ENCODE measurements at places on chromosomes 12 and 14.

- DNase-seq = peak; percentile 67
These were observed at the start of gene PGF for GRCh38 chr14:74955229-74956026. Gene PGF, minus strand, starts transcription at chr14:74955597. Its CDS starts 355 bp downstream, at chr14:74955242.

DNA sequence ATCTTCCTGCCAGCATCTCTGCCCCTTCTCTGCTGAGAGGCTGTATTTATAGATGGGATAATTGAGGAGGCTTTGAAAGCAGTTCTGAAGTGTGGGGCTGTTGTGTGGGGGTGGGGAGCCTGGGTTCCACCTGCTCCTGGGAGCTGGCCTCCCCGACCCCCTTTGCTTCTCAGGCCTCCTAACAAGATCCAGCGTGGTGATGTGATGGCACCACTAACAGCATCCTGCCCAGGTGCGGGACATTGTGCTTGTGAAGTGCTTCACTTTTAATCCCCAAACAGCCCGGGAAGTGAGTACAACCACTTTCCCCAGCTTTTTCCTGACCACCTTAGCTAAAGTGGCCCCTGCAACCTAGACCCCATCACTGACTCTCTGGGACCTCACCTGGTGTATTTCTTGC lies 95.1 kb upstream of the NRXN3 start:
- DNase-seq = no peak

DNA sequence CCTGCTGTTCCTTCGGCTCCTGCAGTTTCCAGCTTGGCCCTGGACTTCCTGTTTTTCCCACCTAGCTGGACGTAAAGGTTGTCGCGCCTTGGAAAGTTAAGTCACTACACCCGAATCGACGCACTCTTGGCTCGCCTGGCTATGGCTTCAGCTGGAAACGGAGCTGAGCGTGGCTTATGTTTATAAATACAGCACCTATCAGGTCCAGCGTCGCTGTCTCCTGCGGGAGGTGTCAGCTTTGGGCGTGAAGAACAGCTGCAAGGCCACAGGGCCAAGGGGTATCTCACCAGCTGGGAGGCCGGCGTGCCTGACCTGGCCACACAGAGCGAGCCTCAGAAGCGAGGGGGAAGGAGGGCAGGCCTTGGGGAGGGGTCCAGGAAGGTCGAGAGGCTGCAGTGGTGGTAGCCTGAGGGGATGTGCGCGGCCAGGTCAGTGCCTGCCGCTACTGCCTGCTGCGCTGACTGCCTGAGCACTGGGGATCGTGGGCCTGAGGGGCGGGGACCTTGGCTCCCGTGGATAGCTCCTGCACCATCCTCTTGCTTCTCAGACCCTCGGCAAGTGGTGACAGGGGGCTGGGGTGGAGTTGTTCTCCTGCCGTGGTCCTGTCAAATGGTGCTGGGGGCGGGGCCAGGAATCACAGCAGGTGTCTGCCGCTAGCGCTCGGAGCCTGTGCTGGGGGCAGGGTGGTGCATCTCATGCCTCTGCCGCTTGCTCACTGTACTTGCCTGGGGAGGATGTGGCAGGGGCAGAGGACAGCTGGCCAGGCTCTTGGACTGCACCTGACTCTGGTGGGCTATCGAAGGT lies 12.5 kb downstream of the PACS2 start:
- DNase-seq = no peak

GRCh38 chr12:52253391-52254179 lies 20.5 kb downstream of the KRT7 start:
- no peak for DNase-seq

DNA sequence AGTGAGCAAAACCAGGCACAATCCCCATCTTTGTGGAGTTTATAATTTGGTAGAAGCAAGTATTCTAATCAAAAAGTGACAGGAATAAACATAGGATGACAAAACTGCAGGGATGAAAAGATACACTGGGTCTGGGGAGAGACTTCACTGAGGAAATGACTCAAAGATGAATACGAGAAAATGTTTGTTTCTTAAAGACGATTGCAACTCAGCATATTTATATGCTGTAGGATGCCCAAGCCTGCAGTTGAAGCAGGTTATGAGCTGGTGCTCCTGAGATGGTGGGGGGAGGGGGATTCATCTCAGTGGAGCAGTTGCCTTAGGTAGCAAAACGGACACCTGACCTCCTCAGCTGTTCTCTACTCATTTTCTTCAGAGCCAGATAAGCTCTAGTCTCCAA lies 13.4 kb upstream of the SLC38A4 start:
- DNase-seq = peak; percentile 62

GRCh38 chr14:63179383-63179782 lies 24.9 kb upstream of the RHOJ start:
- no peak for DNase-seq

GRCh38 chr14:75823334-75823733 lies 158.5 kb downstream of the TGFB3 start:
- no peak for DNase-seq

- no peak for DNase-seq
These were observed 365.4 kb downstream of the AEBP2 start for GRCh38 chr12:19804737-19805136.

- DNase-seq = peak; percentile 75
These were observed 790 bp downstream of the SSH1 start for GRCh38 chr12:108856428-108857157.

GRCh38 chr12:59929110-59929509 lies 333.3 kb downstream of the SLC16A7 start:
- peak; percentile 66 for DNase-seq

DNA sequence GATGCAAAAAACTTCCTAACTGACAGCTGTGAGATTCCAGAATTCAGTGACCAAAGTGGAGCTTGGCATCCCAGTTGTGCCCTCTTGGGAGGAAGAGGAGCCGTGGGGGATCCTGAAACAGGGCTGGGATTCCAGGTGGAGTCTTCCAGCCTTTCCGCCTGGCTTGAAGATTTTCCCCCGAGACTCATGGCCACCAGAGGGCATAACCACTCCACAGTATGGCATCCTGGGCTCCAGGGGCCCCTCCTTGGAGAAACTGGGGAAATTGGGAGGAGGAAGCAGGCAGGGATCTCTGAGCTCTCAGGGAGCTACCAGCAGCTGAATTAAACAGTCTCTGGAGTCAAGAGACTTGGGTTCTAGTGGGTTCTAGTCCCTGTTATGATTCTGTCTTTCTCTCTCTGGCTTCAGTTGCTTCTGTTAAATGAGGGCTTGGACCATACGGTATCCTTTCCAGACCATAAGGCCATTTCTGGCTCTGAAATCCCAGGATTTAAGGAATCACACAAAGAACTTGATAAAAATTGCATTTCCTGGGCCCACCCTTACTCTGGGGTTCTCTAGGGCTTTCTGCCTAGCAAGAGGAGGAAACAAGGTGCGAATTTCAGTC lies 2.6 kb upstream of the TAMALIN start:
- DNase-seq = peak; percentile 73

DNA sequence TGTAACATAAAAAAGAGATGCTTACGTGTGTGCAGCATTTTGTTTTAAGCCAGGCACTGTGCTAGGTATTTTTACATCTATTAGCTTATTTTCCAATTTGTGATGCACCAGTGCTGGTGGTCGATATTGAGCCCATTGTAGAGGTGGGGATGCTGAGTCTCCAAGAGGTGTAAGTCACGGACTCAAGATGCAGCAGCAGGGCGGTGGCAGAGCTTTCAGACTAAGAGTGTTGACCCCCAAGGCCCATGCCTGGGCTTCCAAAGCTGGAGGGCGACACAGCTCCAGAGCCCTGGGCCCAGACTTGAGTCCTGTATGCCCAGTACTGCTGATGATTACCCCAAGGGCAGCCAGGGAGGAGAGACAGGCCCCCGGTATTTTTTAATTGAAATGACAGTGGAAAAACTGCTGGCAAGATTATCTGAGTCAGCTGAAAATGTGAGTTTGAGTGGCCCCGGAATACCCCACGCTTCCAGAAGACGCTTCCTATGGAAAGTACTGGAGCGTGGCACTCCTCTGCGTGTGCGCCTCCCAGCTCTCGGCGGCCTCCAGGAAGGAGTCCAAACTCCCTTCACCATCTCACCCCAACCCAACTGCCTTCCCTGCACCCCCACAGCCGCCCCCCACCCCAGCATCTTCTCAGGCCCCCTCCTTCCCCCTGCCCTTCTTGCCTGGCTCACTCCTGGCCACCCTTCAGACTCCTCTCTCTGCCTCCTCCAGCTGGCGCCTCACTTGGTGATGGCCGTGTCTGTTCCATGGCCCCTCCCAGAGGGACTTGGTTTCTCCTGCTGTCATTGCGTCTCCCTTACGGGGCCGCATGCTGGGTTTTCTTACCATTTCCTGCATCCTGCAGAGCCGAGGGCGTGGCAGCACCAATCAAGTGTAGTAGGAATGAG lies 40.7 kb downstream of the ELK3 start:
- DNase-seq = no peak

DNA sequence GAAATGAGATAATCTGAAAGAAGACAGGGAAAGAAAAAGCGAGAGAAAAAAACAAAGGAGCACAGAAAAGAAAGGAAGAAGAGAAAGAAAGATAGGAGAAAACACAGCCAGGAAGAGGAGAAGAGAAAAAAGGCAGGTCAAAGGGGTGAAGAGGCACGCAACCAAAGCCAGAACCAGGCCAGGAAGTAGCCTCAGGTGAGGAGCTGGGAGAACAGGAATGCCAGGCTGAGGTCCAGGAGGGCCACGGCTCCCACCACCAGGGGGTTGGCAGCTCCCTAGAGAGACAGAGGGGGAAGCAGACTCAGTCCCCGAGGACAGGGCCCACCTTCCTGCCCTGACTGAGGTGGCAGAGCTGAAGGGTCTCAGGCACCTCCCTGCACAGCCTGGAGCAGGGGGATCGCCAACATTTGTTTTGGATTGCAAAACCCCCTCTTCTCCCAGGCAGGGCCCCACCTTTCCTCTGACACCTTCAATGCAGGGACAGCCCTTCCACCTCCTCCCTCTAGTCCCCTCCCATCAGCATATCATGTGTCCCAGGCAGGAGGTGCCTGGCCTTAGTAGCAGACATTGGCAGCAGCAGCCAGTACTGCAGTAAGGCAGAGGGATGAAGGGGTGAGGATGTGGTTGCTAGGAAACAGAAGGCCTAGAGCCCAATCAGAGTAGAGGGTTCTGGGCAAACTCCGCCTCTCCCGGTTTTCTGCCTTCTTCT lies 2.0 kb upstream of the AP1G2 start:
- peak; percentile 23 for DNase-seq

DNA sequence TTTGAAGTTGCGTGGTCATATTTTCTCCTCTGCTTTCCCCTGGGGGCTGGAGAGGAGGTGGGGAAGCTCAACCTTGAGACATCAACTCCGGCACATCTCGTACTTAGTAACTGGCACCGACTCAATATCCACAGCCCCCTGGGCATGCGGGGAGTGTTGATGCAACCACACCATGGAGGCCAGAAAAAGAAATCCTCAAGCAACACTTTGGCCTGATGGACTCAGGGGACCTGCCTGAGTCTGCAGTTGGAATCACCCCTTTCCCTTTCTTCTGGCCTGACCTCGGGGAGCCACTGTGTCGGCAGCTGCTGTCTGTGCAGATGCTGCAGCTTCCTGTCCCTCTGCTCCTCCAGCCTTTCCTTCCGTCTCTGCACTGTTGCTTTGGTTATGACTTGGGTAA lies 11.4 kb upstream of the AACS start:
- no peak for DNase-seq

- DNase-seq = no peak
These were observed 102.8 kb upstream of the RASSF8 start for GRCh38 chr12:25855716-25856115.

DNA sequence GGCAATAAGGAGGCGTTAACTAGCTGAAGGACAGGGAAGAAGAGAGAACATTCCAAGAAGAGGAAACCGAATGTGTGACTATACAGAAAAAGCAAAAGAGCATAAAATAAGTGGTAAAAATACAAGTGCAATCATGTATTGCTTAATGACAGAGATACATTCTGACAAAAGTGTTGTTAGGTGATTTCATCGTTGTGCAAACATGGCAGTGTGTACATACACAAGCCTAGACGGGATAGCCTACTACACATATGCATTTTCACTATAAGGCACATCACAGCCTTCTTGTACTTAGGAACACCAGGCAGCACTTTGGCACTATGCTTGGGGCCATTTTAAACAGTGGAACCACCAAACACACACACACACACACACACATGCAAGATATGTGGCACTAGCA lies 299.3 kb downstream of the BCAT1 start:
- no peak for DNase-seq
